ENCODE measurements at places on chromosomes 1 and 21.

DNA sequence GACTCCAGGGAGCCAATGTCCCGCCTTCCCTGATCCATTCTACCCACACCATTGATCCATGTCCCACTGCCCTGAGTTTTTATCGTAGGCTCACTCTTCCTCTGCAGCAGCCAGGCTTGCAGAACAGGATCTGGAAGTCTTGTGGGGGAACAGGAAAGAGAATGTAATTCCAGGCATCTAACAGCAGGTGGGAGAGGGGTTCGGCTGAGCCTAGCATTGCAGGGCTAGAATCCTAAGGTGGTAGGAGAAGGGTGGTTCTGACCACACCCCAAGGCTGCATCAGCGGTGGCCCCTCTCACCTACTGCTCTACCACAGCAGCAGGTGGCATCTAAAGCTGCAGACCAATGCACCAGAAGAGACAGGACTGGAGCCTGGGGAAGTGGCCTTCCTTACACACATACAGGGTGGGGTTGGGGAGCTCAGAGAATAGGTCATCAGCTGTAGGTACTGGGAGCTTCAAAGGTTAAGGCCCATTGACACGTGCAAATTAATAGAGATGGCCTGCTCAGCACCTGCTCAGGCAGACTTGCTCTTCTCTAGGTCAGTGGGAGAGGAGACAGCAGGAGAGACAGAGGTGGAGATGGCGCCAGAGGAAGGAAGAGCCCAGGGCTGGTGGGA, 20.5 kb downstream of the KNCN start:
- DNase-seq, result no peak

- no peak for DNase-seq
These were observed 692 bp downstream of the TARDBP start for GRCh38 chr1:11013160-11013531.

GRCh38 chr1:205061665-205062069, 18.7 kb downstream of the CNTN2 start:
- DNase-seq, result peak; percentile 97

DNA sequence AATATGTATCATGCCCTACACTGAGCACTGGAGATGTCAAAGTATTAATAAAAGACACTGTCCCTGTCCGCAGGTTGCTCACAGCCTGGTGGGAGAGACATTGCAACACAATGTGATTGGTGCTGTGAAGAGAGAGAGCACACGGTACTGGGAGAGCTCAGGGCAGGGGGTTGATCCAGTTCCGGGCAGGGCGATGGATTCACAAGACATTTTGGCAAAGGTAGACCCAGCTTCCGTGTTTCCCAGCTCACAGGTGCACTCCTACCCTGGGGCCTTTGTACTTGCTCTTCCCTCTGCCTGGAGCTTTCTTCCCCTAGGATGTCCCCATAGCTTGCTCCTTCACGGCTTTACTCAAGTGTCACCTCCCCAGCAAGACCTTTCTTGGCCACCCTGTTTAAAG, 1.4 kb downstream of the PLA2G5 start:
- no peak for DNase-seq

DNA sequence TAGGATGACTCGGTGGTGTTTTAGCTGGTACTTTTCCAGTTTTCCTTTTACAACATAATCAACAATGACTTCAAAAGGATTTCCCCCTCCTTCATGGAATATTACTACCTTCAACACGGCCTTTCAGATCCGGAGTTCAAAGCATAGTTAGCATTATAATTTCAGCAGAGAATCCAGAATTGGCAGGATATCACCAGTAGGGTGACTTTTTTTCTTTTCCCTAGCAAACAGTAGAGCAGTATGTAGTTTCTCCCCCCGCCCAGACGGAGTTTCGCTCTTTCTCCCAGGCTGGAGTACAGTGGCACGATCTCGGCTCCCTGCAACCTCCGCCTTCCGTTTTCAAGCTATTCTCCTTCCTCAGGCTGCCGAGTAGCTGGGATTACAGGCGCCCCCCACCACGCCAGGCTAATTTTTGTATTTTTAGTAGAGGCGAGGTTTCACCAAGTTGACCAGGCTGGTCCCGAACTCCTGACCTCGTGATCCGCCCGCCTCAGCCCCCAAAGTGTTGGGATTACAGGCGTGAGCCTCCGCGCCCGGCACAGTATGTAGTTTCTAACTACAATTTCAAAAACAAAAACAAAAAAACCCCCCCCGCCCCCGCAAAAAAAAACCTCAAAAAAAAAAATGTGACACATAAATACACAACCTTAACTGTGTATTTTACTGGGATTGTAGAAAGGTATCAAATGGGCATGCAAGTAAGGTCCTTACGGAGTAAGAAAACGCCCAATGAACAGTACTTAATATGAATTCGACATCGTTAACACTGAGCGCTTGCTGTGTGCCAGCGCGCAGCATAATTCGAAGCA, 1.5 kb upstream of the COX20 start:
- DNase-seq, result peak; percentile 50

GRCh38 chr1:63480057-63480456, 43.0 kb downstream of the ITGB3BP start:
- no peak for DNase-seq
